Substantia nigra (tissue), 51 donors: ENCODE measurements at places on chromosomes 1 and 21.

- peak; percentile 14 for DNase-seq
Observed at GRCh38 chr1:206507284-206508129, at the start of gene RASSF5. Gene RASSF5, plus strand, starts transcription at chr1:206507531. Its CDS starts 72 bp downstream, at chr1:206507603.

GRCh38 chr1:94819945-94820746 is at the start of gene SLC44A3:
Gene SLC44A3, plus strand, starts transcription at chr1:94820357. Its CDS starts 95 bp downstream, at chr1:94820452.
- no peak for DNase-seq

- no peak for DNase-seq
Observed at GRCh38 chr1:240927821-240928220, 315.9 kb upstream of the GREM2 start.

DNA sequence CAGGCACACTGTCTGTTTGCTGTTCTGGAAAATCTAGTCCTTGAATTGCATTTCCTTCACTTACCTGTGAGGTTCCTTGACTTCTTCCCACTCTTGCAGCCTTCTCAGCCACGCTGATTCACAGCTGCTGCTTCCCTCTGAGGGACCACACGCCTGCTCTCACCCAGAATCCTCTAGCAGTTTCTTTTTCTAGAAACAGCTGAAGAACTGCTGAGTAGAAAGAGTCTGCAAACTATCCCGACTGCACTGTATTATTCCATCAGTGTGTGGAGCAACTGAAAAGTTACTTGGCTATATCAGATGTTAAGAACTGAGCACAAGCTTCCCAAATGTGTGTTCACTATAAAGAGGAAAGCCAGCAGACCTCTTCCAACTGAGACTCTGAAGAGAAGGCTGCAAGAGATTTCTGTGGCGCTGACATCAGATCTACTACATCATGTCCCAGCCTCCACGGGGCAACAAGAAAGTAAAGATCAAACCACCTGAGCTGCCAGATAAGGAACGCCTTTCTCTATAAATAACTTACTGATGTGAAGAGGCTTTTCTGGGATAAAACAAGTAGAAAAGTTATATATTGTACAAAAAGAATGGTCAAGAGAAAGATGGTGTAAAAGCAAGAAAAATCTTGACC is 226.6 kb downstream of the RERE start:
- DNase-seq = no peak

DNA sequence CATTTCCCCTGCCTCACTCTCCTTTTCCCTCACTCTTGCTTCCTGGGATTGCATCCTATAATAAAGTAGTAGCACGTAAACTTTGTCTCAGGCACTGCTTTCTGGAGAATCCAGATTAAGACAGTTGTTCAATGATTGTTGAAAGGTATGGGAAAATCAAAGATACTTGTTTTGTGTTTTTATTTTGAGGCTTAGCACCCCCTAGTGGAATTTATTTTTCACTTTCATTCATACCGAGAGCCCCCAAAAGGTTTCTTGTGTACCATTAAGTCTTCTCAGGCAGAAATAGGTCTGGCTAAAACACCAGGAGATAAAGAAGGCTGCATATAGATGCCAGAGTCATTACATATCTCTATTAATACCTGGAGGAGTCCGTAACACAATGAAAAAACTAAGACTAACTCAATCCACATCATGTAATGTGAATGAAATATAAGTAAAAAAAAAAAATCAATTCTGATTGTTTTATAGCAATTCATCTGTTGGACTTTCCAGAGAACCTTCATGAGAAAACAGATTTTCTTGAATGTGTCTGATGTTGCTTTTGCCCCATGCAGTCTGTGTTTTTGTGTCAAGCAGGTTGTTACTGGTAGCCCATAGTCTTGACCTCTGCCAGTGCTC is 103.5 kb downstream of the RPE65 start:
- no peak for DNase-seq

- DNase-seq = no peak
Observed at GRCh38 chr1:98404866-98405265, 256.7 kb upstream of the SNX7 start.

DNA sequence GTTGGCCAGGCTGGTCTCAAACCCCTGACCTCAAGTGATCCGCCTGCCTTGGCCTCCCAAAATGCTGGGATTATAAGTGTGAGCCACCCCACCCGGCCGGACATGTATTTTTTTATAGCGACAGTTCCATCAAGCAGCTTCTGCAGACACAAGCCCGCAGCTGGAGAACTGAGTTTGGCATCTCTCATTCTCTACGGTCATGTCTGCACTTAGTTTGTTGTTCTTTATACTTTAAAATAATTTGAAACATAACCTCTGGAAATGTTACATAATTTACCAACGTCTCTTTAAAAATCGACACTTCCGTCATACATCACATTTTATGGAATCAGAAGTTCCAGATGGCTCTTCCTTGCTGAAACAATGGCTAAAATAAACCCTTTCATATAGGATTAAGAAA is 183.6 kb downstream of the DYRK1A start:
- DNase-seq = no peak

- peak; percentile 66 for DNase-seq
Observed at GRCh38 chr1:204684571-204685235, 835 bp downstream of the LRRN2 start.

DNA sequence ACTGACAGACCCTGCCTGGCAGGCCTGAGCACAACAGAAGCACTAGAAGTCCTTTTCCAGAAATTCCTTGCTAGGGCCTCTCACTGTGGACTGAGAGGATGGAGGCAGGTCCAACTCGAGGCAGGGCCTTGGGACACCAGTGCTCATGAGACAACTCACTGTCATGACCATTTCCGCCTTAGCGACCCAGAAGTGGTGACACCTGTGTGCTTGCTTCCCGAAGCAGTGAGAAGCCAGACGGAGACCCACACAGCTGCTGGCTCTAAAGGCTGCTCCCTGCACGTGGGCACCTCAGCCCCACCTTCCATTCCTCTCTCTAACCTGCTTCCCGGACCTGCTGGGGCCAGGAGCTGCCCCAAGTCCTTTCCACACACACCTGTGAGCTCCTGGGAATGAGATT is 33.0 kb downstream of the KCNC4 start:
- DNase-seq = no peak

- no peak for DNase-seq
Observed at GRCh38 chr1:26820784-26821269, 5.7 kb upstream of the ZDHHC18 start.

GRCh38 chr1:111442457-111442856 is 6.6 kb downstream of the WDR77 start:
- no peak for DNase-seq

- no peak for DNase-seq
Observed at GRCh38 chr1:99992044-99992722, 22.4 kb downstream of the SLC35A3 start.

DNA sequence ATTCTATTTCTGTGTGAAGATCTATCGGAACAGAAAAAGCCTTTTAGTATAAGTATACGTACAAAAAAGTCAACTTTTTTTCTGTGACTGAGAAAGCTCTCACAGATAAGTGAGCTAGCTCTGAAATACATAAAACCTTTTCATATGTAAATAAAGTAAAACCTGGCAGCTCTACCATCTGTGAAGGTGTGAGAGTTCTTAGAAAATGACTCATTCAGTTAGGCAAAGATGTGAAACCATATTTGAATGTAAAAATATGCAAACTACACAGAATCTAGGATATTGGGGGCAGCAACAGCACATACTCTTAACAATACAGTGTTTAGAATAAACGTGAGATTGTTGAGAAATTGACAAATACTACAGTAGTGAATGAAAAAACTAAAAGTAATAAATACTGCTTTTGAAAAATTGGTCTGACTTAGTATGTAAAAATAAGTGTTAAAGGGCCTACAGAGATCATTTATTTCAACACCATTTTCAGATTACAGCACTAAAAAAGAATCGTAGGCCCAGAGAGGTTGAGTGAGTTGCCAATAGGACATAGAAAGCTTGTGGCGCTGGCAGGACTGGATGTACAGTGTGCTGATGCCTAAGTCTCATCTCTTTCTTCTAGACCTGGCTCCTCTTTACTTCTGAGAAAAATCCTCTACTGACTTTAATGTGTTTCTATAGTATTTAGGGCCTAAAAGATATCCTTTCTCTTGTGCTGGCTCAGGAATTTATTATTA is 19.8 kb downstream of the ATP6V1G3 start:
- no peak for DNase-seq

GRCh38 chr1:243270097-243270864 is 14.4 kb downstream of the SDCCAG8 start:
- DNase-seq = no peak

- DNase-seq = no peak
Observed at GRCh38 chr1:151718666-151719065, 2.1 kb upstream of the CELF3 start.

DNA sequence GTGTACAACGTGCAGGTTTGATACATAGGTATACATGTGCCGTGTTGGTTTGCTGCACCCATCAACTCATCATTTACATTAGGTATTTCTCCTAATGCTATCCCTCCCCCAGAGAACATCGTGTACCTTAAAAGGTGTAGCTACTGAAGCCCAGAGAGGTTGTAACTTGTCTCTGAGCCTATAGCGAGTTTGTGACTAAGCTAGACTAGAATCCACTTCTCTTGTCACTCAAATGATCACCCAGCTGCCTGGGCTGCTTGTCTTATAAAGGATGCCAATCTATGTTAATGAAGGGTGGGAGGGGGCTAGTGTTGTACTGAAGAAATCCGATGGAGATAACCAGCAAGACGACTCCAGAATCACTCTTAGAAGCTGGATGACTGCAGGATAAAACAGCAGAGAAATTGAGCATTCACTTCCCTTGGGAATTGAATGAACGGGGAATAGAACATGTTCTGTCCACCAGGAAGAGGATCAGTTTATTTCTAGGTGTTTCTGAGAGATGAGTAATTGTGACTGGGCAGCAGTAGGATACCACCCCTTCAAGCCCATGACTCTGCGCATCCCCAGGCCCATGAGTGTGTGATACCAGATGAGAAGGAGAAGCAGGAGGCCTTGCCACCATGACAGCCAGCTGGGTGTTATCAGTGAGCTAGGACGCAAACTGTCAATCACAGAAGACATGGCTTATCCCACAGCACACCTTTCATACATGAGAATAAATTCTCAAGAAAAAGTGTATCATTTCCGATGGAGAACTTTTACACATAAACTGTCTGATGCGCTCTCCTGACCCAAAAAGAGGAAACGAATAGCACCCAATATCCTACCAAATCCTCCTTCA is 390.4 kb downstream of the NTNG1 start:
- no peak for DNase-seq

GRCh38 chr1:17045634-17046333 is 8.0 kb downstream of the SDHB start:
- peak; percentile 11 for DNase-seq

DNA sequence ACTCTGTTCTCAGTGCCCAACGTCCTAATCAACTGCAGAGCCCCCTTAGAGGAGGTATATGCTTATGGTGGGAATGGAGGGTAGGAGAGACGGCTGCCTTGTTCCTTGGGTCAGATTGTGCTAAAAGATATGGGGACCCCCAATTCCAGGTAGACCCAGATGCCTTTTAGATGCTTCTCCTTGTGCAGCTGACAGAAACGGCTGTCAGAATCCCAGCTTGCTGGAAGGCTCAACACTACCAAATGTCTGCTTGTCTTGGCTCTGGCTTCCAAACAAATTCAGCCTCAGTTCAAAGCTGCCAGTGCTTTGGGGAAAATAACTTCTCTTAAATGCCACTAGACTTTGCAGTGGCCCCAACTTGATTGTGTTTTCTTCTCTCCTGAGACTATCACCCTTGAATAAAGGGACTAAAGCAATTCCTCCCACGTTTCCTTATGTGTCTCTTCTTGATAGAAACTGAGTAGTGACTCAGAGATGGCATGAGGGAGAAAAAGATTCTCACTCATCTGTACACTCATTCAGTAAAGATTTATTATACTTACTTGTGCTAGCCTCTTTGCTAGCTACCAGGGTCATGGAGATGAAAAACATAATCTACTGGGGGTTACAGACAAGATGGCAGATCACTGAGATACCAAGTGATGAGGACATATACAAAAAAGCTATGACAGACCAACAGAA is 3.4 kb upstream of the RNF19B start:
- no peak for DNase-seq

- no peak for DNase-seq
Observed at GRCh38 chr1:55868026-55868425, 652.9 kb upstream of the USP24 start.

- DNase-seq = no peak
Observed at GRCh38 chr1:235024711-235025421, 103.8 kb downstream of the TOMM20 start.

- no peak for DNase-seq
Observed at GRCh38 chr1:114455102-114455785, 55.8 kb downstream of the TRIM33 start.

- no peak for DNase-seq
Observed at GRCh38 chr1:37954316-37954971, 7.6 kb upstream of the INPP5B start.

DNA sequence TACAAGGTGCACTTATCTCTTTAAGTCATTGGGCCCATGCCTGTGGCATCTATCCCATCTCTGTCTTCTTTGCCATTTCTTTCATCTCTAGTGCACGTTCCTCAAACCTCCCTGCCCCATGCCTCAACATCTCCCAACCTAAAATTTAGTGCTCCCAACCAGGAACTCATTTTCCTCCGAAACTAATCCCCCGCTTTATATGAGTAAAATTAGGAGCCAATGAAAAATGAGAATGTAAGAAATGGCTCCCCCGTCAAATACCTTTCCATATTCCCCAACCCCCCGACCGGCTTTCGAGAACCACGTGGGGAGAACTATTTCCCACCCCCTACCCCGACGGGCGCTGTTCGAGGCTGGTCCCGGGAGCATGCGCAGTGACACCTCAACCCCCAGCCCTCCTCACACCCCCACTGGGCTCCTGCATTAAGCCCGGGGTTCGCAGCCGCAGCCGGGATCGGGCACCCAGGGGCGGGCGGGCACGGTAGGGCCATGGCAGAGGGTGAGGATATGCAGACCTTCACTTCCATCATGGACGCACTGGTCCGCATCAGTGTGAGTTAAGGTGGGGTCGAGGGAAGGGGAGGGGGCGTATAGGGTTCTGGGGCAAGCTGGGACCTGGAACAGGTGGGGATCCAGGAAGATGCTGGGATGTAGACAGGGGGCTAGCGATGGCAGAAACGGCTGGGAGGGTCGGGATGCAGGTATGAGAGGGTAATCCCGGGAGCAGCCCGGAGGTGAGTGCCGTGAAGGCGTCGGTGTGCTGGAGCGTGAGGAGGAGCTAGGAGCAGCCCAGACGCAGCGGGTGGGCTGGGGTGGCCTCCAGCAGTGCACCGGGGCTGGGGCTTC is at the start of gene TRIM46:
TRIM46 (plus strand) TSS at position 372 of the 846 bp plus-strand sequence; CDS start at position 490, 118 bp downstream.
- DNase-seq = no peak

- no peak for DNase-seq
Observed at GRCh38 chr1:177246710-177247580, 76.2 kb downstream of the BRINP2 start.

- no peak for DNase-seq
Observed at GRCh38 chr1:30783256-30783915, 25.8 kb upstream of the LAPTM5 start.

GRCh38 chr1:112209493-112209892 is 186.5 kb upstream of the CTTNBP2NL start:
- no peak for DNase-seq

GRCh38 chr1:47872886-47873285 is 124.3 kb downstream of the TRABD2B start:
- no peak for DNase-seq

DNA sequence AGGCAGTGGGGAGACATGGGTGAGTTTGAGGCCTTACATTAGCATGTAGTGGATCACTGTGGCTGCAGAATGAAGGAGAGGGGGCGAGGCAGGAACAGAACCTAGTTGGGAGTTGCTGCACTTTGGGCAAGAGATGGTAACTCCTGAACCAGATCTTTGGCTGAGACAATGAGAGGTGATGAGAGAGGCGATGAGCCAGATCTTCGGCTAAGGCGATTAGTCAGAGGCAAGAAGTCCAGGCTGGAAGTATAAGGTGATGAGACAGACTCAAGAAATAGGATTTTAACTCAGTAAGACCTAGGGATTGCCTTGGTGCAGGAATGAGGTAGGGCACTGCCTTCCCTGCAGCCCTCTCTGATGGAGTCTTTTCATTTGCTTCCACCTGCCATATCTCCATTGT is 9.1 kb upstream of the ARTN start:
- DNase-seq = no peak
